Iris pigment epithelial cell (primary cell): ENCODE measurements at places on chromosomes 12 and 14.

GRCh38 chr12:115716551-115716950, 560.9 kb downstream of the MED13L start:
- DNase-seq = no peak

DNA sequence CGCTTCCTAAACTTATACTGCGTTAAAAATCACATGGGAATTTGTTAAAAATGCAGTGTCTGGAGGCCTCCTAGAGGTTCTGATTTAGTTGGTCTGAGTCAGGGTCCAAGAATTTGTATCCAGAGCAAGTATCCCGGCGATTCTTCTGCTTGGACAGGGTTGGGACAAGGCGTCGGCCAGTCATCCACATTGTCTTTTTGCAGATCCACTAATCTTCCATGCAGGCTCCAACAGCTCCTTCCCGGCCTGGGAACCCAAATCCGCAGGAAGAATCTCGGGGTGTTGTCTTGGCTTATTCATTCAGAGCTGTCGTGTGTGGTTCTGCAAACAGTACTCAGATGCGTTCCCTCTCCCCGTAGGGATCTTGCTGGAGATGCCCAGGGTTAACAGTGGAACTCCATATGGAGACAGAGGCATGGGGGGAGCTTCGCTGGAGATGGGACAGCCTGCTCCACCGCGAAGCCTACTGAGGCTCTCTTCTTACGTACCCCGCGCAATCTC, 25.3 kb downstream of the GPRC5D start:
- DNase-seq = no peak

GRCh38 chr12:104834607-104835006, 123.5 kb downstream of the SLC41A2 start:
- DNase-seq = no peak

- DNase-seq = no peak
These were observed 7.7 kb upstream of the TRAFD1 start for GRCh38 chr12:112117685-112118084.

DNA sequence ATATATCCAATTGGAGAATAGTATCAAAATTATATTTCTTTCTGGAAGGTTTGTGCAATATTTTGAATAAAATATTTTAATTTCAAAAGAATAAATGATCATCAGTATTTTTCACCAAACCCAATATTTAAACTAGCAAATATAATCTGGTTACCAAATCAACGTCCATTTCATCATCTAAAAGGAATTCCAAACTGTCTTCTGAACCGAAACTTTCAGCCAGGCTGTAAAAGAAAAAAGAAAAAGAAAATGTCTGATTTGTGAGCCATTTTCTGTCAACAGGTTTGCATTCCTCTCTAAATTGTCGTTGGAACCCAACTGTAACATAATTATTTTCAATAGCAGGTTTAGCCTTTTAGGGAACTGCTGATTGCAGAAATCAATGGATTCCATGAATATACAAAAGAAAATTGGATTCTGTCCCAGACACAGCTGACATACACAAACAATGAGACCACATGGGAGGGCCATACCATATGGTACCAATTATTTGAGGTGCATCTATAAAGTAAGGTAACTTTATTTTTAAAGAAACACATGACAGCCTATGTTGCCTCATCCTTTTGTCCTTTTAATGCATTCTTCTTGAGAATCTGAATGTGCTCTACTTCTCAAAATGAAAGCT, 22.7 kb downstream of the SNRPF start:
- DNase-seq = peak; percentile 38

DNA sequence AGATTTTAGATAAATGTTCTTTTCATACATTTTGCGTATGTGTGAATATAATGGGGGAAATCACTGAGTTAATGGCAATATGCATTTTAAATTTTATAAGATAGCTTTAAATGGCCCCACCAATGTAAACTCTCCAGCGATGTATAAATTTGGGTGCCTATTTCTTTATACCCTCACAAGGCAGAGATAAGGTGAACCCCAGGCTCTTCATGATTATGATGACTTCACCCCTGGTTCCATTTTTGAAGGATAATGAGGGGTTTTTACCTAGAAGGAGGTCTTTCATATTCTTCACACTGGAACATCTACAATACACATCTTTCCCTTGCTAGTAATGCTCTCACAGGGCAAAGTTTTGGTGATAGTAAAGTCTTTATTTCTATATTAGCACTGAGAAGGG, 35.2 kb downstream of the KLRG1 start:
- no peak for DNase-seq

GRCh38 chr12:109445191-109445609, 31.9 kb downstream of the KCTD10 start:
- peak; percentile 67 for DNase-seq

DNA sequence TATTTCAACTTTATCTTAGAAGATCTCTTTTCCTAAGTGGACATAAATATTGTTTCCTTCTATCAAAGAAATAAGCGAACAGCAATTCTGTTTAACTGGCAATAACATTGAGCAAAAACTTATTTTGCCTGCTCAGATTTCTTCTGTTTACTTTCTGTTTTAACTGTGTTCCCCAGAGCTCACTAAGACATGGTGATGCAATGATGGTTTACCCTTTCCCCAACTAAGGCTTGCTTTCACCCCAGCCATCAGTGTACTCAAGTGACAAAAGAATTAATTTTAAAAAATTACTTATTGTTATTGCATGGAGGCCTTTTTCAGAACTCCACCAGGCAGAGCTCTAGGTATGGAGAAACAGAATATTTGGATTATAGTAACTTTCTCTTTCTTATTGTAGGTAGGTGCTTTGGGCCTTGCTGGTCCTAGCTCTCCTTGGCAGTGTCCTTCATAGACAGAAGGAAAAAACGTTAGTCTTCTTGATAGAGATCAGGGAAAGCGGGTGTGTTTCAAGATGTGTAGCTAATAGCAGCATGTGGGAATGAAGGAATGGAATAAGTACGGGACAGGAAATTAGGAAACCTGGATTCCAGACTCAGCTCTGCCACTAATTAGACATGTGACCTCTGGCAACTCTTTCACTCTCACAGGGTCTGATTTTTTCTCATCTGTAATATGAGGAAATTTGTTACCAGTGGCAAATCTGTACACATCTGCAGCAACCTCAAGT, 14.6 kb upstream of the DDHD1 start:
- peak; percentile 66 for DNase-seq

- DNase-seq = no peak
These were observed 602.9 kb downstream of the TMEM121 start for GRCh38 chr14:106129274-106129673.

DNA sequence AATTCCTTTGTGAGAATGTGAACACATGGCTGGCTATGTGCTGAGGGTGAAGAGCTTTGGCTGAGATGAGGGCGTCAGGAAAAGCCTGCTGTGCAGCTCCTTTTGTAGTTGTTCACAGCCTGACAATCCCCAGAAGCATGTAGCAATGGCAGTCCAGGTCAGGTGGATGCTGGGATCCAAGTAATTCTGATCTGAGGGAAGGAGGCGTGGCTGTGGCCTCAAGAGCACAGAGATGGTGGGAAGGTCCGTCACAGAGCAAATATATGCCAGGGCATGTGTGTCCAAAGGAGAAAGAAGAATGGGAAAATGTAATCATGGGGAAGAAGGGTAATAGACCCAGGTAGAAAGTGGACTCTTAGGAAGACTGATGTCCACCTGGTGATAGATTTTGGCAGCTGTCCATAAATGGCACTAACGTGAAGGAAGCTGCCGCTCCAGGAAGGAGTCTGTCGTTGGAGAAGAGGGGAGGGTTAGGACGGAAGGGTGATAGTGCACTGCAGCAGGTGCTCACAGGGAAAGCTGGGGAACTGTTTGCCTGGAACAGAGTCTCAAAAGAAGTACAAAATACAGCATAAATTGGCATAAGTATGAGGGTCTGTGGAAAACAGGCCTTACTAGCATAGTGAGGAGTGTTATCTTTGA, 13.8 kb downstream of the MGST1 start:
- no peak for DNase-seq

DNA sequence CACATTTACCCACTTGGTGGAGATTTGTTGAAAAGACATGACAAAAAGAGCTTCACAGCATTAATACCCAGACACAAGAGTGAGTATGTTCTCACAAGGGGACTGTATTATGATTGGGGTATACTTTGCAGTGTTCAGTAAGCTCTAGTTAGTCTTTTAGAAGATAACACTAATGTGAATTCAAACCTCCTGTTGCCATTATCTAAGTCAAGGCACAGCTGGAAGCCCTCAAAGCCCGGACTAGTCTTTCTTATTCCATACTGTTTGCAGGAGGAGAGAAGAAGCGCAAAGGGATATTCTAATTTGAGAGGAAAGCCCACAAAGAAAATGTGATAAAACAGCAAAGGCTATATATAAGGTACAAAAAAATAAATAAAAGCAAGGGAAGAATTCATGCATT, 445.9 kb downstream of the SOX5 start:
- no peak for DNase-seq

DNA sequence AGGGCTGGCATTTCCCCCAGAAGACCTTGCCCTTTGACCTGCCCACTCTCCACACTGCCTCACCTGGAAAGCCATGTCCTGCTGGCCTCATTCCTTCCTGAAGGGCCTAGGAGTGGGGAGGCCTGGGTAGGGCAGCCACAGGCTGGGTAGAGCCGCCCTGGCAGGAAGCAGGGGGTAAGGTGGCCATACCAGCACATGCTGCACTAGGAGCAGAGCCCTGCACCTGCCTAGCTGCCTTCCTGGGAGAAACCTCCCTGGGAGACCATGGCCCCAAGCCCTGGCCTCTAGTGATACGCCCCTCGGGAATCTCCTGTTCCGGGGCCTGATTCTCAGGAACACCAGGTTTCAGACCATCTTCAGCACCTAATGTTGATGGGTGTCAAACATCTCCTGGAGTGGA, 65.8 kb downstream of the TSPAN11 start:
- DNase-seq = no peak
